ENCODE measurements at places on chromosomes 4 and X.

DNA sequence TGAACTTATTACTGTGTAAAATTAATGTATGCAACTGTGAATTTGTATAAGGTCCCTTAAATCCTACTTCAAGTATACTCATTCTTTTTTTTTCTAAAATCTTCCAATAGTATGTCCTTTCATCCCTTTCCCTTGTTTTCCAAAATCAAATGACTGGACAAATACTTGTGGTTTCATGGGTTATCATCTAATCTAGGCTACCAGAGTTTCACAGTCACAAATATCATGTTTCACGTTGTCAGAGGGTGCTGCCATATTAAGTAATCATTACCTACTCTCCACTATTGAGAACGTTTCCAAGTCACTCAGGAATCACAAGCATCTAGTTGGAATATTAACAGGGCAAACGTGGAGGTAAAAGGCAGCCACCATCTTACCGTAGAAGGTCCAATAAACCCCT, 1235.0 kb upstream of the TENM3 start:
- DNase-seq = no peak

DNA sequence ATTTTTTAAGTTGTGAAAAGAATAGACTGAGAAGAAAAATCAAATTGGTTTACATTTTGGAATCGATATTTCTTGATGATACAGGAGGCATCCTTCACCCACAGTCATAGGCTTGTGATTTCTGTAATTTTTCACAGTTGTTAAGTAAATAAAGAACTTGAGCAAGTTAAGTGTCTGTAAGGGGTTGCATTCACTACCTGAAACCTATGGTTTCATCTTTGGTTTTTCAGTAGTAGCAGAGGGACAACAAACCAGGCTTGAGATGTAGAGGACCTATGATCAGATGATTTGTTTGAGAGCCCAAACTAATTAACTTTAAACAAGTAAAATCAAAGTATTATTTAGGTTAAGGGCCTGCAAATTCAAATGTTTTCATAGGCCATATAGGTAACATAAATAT, 175.6 kb downstream of the KLHL4 start:
- no peak for DNase-seq

DNA sequence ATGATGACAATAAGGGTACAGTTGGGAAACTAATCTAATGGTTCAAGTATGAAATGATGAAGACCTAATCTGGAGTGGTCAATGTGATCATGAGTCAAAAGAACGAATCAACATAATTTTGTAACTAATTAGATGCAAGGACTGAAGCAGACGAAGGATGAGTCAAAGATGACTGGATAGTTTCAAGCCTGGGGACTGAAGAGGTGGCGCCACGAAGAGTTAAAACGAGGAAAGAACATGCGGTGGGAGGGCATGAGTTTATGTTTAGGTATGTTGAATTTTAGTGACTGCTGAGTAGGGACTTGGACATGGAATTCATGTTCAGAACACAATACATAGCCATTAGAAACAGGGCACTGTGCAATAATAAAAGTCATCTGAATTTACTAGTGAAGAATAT, 221.5 kb upstream of the FAM241A start:
- DNase-seq = no peak

DNA sequence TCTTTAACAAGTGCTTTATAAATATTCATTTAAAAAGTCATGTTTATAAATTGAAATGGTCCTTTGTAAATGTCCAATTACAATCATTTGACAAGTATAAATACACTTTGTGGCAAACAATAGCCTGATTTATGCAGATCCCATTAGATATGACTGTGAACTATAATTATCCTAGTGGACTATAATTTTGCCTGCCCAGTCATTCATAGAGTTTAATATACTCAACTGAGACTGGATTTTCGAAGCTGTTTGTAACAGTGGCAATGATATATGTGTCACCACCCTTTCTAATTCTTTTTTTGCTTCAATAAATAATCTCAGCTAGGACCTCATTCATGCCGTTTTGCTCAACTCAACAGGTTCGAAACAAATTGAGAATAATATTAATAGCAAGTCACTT, 732.0 kb downstream of the PCDH18 start:
- DNase-seq = no peak

DNA sequence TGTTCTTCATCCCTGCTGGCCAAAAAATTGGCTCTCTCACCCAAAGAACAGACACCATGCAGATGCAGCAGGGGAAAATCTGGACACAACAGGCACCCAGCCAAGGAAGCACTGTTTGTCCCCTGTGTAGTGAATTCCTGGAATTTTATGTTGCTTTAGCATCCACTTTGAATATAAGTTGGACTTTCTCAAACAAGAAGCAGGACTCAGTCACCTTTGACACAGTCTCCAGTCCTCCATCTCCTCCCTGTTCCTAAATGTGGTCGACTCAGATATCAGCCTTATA, 11.8 kb downstream of the ZNF182 start:
- no peak for DNase-seq

- DNase-seq = no peak
Observed at GRCh38 chr4:1087371-1087770, 26.0 kb downstream of the RNF212 start.

GRCh38 chr4:106316773-106317409, 541 bp downstream of the AIMP1 start:
- DNase-seq = no peak

GRCh38 chr4:25560605-25561004, 95.0 kb upstream of the SLC34A2 start:
- DNase-seq = no peak

DNA sequence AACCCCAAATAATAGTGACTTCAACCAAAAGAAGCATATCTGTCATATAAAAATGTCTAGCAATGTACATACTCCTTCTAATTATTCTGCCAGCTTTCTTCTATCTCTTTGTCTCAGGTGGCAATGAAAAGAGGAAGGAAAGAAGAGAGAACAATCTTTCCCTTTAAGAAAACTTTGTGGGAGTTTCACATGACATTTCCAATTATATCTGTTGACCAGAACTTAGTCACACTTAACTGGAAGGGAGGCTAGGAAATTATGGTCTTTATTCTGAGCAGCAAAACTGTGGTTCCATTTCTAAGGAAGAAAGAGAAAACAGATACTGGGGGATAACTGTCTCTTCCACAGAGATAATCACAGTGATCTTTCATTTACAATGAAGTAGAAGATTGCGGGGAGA, 12.9 kb upstream of the MAOA start:
- DNase-seq = no peak

- no peak for DNase-seq
Observed at GRCh38 chr4:81494031-81494431, 22.3 kb upstream of the RASGEF1B start.

DNA sequence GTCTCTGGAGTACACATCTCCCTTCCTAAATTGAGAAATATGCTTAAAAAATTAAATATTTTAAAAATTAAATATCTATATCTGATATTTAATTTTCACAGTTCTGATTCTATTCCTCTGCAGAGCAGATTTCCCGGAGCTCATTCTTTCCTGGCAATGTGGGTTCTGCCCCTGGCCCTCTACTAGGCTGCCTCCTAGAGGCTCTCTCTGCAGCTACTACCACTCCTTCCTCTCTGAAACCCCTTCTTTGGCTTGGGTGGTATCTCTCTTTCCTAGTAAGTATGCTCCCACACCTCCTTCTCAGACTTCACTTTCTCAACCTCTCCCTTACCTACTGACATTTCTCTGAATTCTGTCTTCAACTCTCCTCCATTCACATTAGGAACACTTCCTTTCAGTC, 45.3 kb downstream of the RPGR start:
- DNase-seq = no peak

GRCh38 chr4:65467068-65467680, 203.1 kb downstream of the EPHA5 start:
- DNase-seq = no peak

GRCh38 chr4:22030307-22030706, 81.7 kb upstream of the KCNIP4 start:
- no peak for DNase-seq

DNA sequence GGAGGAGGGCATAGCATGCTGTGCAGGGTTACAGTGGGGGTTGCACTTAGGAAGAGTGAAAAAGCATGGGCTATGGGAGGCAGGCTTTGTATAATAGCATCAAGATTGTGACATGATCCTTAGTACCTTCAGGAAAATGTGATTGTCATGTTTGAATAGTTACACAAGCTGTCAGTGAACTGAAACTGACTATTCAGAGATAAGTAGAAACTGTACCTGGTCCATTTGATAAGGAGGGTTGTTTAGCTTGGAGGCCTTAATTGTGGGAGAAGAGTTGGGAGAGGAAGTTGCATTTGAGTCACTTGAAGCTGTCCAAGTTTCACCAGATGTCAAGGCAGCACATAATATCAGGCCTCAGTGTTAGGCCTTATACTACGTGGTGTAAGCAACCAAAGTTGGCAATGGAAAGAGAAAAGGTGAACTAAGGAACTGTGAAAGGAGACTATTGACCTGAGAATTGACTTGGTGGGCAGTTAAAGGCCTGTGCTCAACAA, 85.0 kb downstream of the TEX13C start:
- no peak for DNase-seq

DNA sequence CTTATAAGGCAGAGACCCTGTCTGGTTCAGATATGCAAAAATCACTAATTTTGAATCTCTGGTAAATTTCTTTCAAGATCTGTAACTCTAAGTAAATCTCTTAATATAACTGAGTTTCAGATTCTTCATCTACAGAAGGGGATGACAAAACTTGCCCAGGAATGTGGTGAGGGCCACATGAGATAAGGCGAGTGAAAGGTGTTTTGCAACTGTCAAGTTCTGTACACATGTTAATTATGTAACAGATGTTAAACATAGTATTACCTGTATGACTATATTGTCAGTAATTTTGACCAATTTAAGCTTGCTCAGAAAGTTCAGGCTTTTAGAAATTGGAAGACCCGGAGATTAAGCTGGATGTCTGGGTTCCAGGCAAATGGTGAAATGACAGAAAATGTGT, 549 bp upstream of the GLRB start:
- DNase-seq = no peak

DNA sequence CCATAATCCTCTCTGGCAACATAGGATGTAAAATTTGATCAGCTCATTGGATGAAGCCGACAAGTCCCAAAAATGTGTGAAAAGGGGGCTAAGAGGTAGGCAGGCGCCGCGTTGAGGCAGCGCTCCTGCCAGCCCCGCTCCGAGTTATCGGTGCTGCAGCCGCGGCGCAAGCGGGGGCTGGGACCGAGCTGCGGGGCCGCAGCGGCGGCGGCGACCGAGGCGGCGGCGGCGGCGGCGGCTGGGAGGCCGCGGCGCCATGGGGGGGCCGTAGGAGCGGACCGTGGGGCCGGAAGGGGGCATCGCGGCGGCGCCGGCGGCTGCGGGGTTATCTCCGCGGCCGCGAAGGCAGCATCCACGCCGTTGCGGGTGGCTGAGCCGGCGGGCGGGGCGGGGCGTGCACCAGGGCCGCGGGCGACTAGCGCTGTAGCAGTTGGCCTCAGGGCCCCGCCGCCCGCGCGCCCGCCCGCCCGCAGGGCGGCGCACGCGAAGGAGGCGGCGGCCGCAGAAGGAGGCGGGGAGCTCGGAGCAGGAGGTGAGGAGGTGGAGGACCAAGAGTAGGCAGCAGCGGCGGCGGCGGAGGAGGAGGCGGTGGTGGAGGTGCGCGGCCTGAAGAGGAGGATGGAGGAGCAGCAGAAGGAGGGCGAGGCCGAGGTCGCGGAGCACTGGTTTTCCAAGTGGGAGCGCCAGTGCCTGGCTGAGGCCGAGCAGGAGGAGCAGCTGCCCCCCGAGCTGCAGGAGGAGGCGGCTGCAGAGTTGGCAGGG, 126.0 kb upstream of the CXorf66 start:
- DNase-seq = no peak

- no peak for DNase-seq
Observed at GRCh38 chr4:110671679-110672078, 48.8 kb upstream of the PITX2 start.

GRCh38 chr4:99886146-99886545, 8.1 kb downstream of the LAMTOR3 start:
- DNase-seq = no peak

- DNase-seq = no peak
Observed at GRCh38 chrX:15438332-15438731, 54.1 kb upstream of the VEGFD start.

GRCh38 chrX:63250253-63250868, 100.8 kb downstream of the SPIN4 start:
- no peak for DNase-seq

DNA sequence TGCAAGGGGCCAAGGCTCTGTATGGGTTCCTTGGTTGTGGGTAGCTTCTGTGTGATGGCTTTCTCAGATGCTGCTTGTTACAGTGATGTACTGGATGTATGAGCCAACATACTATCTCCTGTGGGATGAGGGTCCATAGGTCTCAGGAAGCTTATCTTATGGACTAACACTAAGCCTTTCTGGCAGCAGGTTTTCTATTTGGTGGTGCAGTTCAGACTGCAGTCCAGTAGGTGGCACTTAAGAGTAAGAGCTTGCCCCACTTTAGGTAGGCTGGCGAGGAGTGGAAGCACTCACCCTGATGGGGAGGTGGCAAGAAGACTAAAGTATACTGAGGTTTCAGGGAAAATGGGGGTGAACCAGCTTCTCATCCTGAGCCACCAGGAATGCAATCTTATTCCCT, 306.7 kb upstream of the MAOA start:
- no peak for DNase-seq

- DNase-seq = no peak
Observed at GRCh38 chr4:107077192-107077591, 41.1 kb upstream of the DKK2 start.

DNA sequence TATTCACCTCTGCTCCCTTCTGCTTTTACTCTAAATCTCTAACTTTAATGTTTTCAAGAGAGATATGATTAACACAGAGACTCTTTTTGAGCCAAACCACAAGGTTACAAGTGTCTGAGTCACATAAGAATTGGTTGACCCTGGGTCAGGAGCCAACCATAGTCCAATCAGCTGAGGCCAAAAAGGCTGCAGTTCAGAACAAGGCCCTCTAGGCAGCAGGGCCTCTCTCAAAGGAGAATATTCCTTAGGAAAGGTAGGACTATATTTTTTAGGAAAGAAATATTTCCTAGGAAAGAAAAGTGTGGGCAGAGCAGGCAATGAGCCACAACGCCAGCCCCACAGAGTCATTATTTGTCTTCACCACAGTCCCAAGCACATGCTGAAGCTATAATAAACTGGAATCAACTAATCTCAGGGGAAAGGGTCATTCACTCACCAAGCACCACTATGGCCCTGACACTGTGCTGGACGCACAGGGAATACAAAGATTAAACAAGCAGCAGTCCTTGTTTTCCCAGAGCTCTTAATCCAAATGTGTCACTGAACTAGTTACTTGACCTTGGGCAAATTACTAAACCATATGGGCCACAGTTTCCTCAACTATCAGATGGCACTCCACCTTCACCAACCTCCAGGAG, 2.2 kb downstream of the ATP8A1 start:
- DNase-seq = no peak

GRCh38 chr4:26062215-26062614, 148.2 kb downstream of the SMIM20 start:
- no peak for DNase-seq

DNA sequence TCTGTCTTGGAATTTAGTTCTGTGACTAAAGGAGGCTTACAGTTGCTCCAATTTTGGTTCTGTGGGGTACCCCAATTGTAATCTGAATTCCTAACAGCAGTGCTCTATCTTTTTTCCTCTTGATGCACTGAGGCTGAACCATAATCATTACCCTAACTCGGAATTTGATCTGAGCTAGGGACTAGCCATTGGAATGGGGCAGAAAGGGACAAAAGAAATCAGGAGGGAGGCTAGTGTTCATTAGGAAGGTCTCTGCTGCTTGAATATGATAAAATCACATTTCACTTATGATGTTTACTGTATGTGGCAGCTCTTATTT, 2.7 kb downstream of the KLF3 start:
- DNase-seq = no peak

- no peak for DNase-seq
Observed at GRCh38 chrX:28920153-28920943, 333.1 kb downstream of the IL1RAPL1 start.

Data from activated CD4-positive, alpha-beta T cell treated with anti-CD3 and anti-CD28 coated beads for 1 hour (primary cell).